HT1080 (cell line): ENCODE measurements at places on chromosomes 16 and 17. TPM values are rescaled to one million over a fixed set of nuclear protein-coding genes. Genes with fewer than 3 reads are reported as not detected.
A peak's percentile ranks its signal among the peaks of the same experiment; 100 is the strongest.

DNA sequence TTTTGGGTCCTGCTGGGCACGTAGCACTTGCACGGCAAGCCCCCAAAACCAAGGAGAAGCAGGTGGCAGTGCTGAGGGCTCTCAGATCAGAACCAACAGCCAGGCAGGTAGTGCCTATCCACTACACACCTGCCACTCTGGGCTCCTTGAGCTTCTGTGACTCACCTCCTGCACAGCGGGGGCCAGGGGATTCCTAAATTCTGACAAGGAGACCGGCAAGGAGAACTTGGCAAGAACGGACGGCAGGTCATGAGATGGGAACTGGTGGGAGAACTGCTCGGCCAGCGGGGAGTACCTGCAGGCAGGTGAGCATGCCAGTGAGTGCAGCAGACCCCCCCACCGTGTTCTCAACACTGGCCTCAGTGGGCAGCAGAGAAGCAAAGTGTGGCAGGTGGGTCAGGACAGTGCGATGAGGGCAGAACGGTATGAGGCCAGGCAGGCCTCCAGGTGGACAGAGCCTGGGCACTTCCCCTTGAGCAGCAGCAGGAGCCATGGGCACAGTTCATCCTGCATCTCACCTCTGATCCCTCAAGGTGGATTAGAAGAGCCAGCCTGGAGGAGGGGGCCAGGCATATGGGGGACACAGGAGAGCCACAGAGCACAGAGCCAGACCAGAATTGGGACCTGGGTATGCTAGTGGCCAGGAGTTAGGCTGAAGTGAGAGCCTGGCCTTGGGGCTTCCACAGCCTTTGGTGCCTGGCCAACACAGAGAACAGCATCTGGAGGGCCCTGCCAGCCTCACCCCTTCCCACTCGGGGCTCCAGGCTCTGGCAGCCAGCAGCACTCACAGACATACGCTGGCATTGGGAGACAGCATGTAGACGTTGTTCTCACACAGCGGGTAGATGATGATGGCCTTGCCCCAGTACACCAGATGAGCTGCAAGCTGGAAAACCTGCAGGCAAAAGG, 14.7 kb downstream of the MPG start:
- no peak for DNase-seq

GRCh38 chr16:56983211-56983751, 6.1 kb upstream of the NLRC5 start:
- no peak for DNase-seq

DNA sequence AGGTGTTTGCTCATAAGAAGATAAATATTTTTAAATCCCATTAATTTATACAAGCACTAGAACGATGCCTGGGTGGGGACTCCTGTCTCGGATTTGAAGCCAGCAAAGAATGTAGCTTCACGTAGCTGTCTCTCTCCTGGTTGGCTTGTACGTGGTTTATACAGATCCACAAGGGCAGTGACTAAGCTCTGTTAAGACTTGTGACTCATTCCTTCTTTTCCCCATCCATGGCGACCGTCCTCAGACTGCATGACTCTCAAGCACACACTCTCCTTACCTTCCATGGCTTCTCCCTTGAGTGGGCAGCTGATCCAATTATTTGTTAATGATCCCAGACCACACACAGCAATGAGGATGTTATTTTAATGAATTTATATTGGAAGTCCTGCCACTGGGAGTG, 679.7 kb upstream of the SOX9 start:
- DNase-seq: peak; percentile 91

PNMT gene
- not detected in 2 replicates for total RNA-seq

DNA sequence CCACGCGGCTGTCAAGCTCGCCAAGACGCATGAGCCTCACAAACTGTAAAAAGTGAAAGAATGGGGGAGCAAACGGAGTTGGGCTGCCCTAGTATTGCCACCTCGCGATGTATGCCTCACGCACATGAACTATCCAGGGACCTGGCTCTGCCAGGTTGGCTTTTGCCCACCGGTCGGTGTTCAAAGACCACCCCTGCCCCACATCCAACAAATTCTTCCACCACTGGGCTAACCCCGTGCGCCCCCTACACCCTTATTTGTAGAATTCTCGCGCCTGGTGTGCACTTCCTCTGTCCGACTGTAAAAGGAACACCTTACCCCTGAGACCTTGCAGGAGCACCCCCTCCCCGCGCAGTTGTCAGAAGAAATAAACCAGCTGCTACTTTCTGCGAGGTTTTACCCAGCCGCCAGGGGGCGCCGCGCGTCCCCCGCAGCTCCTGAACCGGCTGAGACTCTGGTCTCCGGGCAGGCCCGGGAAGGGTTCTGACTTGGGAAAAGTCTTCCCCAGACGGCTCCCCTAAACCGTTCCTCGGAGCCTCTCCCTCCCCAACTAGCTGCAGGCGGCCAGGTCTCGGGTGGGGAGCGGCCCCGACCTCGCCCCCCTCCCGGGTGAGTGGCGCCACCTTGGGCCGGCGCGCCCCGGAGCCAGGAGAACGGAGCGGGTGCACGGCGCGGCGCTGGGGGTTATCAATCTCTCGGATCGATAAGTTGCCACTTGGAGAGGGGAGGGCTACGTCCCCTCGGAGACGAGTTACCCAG, 1.7 kb upstream of the ZNF423 start:
- DNase-seq: peak; percentile 12

TBC1D3C gene
- not detected in 2 replicates for total RNA-seq

- no peak for DNase-seq
Measured at GRCh38 chr16:81657224-81657623, 121.9 kb upstream of the PLCG2 start.
